NCI-H1417 (cell line): ENCODE measurements at places on chromosomes 1 and 21.

DNA sequence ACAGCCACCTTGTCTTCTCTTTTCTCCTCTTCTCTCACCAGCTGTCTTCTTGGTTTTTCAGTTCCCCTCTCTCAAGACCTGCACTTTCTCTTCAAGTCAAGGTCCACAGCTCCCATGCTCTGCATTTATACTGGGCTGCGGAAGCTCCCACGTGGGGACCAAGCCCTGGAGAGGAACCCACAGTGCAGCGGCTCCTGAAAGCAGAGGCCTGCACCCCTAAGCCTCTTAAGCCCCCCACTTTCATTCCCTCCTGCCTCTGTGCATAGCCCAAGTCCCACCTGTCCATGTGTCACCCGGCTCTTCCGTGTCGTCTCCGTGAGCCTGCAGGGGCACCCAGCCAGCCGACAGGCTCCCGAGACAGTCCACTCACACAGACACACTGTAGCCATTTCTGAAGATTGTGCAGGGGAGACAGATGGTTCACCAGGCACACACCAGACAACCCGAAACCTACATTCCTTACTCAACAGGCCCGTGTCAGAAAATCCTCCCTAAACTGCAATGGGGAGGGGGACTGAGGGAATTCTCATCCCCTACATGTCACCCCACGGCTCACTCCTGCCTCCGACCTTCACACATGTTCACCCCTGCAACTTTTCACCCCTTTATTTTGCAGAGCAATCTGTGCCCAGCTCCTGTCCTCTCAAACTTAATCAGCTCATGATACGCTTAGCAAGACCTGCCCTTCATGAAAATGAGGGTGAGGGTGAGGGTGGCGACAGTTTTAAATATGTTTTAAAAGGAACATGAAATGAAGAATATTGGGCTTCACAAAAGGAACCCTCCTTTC lies 6.3 kb downstream of the MX2 start:
- no peak for DNase-seq

- DNase-seq: peak; percentile 18
These were observed 1.1 kb upstream of the CD46 start for GRCh38 chr1:207750631-207751305.

DNA sequence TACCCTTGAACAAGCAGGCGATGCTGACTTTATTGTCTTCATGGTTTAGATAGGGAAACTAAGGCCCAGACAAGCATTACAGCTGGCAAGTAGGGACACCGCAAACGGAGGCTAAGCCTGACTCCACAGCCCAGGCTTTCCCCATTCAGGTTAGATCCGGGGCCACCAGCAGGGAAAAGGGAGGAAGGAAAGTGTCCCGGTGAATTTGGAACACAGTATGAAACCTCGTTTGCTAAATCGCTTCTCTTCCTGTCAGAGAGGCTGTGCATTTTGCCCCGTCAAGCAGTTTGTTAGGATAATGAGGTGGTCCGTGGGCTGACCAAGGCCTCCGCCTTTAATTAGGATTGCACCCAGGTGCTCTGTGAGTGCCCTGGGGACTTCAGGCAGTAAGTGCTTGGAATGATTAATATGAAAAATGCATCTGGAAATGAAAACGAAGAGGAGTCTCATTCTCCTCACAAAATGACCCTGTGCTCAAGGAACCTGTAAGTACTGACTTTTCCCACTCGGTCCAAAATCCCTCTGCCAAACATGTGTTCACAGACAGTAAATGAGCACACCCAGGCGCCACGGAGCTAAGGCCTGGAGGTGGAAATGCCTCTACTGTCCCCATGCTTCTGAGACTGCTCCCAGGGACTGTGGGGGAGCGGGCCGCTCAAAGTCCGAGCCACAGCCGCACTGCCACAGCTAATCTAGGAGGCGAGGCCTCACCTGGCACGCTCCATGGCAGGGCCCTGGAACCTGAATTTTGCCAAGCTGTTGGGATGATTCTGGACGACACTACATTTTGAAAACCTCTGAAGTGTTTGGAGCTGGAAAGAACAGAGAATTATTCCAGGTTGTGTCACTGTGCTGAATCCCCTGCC lies 234.1 kb downstream of the SDCCAG8 start:
- peak; percentile 39 for DNase-seq

DNA sequence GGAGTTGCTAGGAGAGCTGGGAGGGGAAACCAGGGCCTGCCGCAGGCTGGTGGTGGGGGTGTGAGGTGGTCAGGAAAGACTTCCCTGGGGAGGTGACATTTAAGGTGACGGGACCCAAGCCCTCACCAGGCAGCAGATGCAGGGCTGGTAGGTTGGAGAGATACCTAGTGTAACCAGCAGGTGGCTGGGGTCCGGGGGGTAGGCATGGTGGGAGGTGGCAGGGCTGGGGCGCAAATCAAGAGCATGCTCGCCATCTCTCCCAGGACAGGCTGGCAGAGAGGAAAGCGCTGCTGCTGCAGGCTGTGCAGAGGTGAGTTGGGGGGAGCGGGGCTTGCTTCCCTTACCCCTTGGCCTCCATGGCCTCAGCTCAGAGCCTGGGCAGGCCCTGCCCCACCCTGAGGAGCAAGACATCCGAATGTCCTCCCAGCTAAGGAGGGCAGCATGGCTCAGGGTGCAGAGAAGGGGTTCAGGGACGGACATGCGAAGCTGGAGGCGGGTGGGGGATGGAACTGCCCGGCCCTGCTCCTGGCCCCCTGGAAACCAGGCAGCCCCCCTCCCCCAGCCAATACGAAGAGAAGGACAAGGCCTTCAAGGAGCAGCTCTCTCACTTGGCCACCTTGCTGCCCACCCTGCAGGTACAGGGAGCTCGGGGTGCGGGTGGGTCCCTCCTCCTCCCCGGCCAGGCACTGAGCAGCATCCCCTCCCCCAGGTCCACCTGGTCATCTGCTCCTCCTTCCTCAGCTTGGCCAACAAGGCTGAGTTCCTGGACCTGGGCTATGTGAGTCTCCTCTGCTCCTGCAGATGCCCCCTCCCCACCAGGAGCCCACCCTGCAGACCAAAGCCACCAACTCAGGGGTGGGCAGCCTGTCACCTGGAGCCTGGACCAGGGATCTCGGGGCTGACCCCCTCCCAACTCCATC lies 4.0 kb downstream of the RNF207 start:
- DNase-seq: no peak

- DNase-seq: no peak
These were observed 63.2 kb downstream of the IER5 start for GRCh38 chr1:181151378-181152326.
